ENCODE measurements at places on chromosomes 1 and 21. TPM values are rescaled to one million over a fixed set of nuclear protein-coding genes. Genes with fewer than 3 reads are reported as not detected.
A peak's percentile ranks its signal among the peaks of the same experiment; 100 is the strongest.

The NTMT2 gene
- total RNA-seq, result not detected

The ADAMTS5 gene
- total RNA-seq, result 1.8 TPM

The AQP10 gene
- not detected for total RNA-seq

The SLFNL1 gene
- 0.60 TPM for total RNA-seq

The NPHS2 gene
- total RNA-seq, result not detected

The ARHGEF2 gene
- total RNA-seq, result 14.1 TPM

The PTPN7 gene
- total RNA-seq, result 0.42 TPM

The CELA2B gene
- total RNA-seq, result not detected

The CFHR1 gene
- total RNA-seq, result not detected

The AIRE gene
- total RNA-seq, result not detected

The SLC16A1 gene
- 17.0 TPM for total RNA-seq

The PITHD1 gene
- total RNA-seq, result 82.3 TPM

DNA sequence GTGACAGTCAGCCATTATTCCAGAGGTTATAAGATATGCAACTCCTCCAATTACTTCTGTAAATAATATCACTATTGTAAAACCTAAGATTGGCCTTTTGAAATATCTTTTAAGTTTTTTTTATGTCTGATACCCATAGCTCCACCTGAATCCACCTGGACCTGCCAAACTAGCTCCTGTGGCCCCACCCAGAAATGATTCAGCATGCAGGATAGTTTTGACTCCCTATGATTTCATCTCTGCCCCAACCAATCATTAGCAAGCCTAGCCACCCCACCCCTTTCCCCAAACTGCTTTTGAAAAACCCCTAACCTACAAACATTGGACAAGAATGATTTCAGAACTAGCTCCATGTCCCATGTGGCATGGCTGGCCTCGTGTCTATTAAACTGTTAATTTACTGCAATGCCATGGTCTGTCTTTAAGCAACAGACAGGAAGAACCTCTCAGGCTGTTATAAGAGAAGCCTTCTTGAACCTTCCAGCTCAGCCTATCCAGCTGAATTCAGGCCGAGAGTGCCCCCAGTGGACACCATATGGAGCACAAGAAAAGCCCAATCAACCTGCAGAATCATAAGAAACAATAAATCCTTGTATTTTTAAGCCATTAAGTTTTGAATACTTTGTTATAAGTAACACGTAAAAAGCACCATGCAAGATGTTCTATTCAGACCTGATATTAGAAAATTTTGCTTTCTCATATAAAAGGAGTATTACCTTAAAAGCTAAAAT lies 263.0 kb upstream of the ZRANB2 start:
- H3K36me3 ChIP-seq, result no peaks in the 10 kb centered on the region
- no peak overlapping the region for H3K27ac ChIP-seq
- DNase-seq, result no peak

GRCh38 chr1:212968368-212968863 lies 18.1 kb downstream of the VASH2 start:
- H3K4me1 ChIP-seq, result no peaks in the 10 kb centered on the region
- no peaks in the 10 kb centered on the region for H3K27me3 ChIP-seq
- H3K4me3 ChIP-seq, result no peak overlapping the region
- no peak for DNase-seq
- no peaks in the 10 kb centered on the region for H3K36me3 ChIP-seq
- no peak overlapping the region for H3K27ac ChIP-seq

DNA sequence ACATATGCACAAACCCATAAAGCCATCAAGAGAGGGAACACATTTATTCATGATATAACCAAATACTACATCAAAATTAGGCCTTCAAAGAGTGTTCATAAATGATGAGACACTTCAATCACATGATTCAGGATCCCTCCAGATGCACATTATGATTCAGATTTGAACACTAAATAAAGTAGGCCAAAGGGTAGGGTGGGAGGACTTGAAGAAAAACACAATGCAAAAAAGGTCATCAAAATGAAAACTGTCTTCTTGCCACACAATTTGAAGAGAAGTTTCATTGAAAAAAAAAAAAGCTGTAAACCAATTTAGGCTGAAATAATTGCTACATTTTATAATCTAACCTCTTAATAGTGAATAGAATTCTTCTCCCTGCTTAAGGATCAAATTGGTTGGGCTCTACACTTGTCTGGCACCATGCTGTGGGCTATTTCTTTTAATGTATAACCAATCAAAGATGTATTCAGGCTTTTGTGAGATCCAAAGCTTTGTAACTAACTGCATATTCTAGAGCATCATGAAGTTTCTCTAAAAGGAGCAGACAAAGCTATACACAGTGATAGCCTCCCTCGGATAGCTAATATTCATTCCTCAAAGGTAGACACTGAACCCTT lies 58.1 kb downstream of the ZSWIM5 start:
- H3K36me3 ChIP-seq, result no peaks in the 10 kb centered on the region
- DNase-seq, result no peak
- H3K27me3 ChIP-seq, result no peaks in the 10 kb centered on the region
- no peak overlapping the region for H3K4me3 ChIP-seq

- peaks cover 4% of the 10 kb centered on the region for H3K27me3 ChIP-seq
- no peak overlapping the region for H3K4me3 ChIP-seq
- no peak for DNase-seq
Measured at GRCh38 chr1:201248721-201249559, 34.4 kb upstream of the PKP1 start.

GRCh38 chr1:196078691-196079090 lies 529.5 kb downstream of the KCNT2 start:
- DNase-seq, result no peak
- no peak overlapping the region for H3K4me3 ChIP-seq
- no peaks in the 10 kb centered on the region for H3K36me3 ChIP-seq
- H3K27ac ChIP-seq, result no peak overlapping the region
- no peaks in the 10 kb centered on the region for H3K4me1 ChIP-seq

GRCh38 chr1:226821719-226822085 lies 48.7 kb upstream of the PSEN2 start:
- H3K36me3 ChIP-seq, result no peaks in the 10 kb centered on the region
- H3K27me3 ChIP-seq, result no peaks in the 10 kb centered on the region
- no peak for DNase-seq
- H3K27ac ChIP-seq, result peak overlapping the region; percentile 78

GRCh38 chr1:161082483-161082882 lies 6.9 kb downstream of the NECTIN4 start:
- DNase-seq, result no peak
- H3K27me3 ChIP-seq, result no peaks in the 10 kb centered on the region
- peaks cover 57% of the 10 kb centered on the region for H3K4me1 ChIP-seq
- H3K4me3 ChIP-seq, result no peak overlapping the region
- peak overlapping the region; percentile 92 for H3K27ac ChIP-seq

DNA sequence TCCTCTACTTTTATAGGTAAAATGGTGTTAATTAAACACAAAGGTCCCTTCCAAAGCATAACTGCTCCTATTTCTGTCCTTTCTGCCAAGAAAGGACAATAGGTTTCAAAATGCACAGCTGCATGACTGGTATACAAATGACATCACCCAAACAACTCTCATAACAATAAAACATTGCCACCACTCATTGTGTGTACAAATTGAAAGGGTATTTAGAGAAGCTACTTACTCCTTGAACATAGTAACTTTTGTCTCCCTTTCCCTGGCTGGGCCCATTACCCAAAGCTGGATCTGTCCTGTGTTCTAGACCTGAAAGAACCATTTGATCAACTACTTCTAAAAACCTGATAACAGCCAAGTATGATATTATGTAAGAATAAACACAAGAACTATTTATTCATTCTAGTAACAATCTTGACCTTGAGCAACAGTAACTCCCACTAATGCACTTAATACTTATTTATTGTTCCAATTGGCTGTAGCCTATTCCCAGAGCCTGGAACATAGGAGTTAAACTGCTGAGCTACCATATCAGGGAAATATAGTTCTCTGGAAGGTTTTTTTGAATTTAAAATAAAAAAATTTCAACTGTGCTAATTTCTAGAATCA lies 38.2 kb downstream of the TTLL7 start:
- no peaks in the 10 kb centered on the region for H3K36me3 ChIP-seq
- H3K27ac ChIP-seq, result no peak overlapping the region
- H3K4me3 ChIP-seq, result no peak overlapping the region
- H3K27me3 ChIP-seq, result no peaks in the 10 kb centered on the region
- H3K4me1 ChIP-seq, result no peaks in the 10 kb centered on the region

DNA sequence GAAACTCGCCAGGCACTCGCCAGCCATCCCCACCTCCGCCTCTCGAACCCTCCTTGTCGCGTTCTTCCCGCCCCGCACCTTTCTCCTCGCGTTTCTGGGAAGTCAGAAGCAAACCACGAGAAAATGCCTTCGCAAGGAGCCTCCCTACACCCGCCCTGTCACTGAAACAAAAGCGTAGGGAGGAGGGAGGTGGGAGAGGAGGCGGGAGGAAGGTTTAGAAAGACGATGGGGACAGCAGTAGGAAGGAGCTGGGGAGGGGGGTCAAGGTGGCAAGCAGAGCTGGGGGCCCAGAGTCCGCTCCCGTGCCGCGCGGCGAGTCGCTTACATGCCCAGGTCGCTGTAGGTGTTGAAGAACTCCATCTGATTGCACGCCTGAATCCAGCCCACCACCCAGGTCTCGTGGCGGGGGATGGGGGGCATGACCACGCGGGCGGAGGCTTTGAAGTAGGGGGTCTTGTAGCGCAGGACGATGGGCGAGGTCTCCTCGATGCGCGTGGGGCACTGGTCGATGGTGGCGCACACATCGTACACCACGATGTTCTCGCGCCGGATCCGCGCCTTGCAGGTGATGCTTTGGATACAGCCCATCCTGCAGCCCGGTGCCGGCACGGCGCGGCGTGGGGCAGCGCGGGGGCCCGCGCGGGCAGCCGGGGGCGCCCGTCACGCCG lies 1.0 kb downstream of the FAM78B start:
- no peaks in the 10 kb centered on the region for H3K36me3 ChIP-seq
- H3K4me1 ChIP-seq, result peaks cover 34% of the 10 kb centered on the region
- peaks cover 5% of the 10 kb centered on the region for H3K27me3 ChIP-seq
- H3K4me3 ChIP-seq, result peak overlapping the region; percentile 85
- no peak overlapping the region for H3K27ac ChIP-seq
- DNase-seq, result no peak

GRCh38 chr1:29690156-29690555 lies 453.8 kb downstream of the PTPRU start:
- peaks cover 46% of the 10 kb centered on the region for H3K27me3 ChIP-seq
- no peak overlapping the region for H3K4me3 ChIP-seq
- no peak overlapping the region for H3K27ac ChIP-seq
- peak; percentile 21 for DNase-seq
- no peaks in the 10 kb centered on the region for H3K4me1 ChIP-seq

DNA sequence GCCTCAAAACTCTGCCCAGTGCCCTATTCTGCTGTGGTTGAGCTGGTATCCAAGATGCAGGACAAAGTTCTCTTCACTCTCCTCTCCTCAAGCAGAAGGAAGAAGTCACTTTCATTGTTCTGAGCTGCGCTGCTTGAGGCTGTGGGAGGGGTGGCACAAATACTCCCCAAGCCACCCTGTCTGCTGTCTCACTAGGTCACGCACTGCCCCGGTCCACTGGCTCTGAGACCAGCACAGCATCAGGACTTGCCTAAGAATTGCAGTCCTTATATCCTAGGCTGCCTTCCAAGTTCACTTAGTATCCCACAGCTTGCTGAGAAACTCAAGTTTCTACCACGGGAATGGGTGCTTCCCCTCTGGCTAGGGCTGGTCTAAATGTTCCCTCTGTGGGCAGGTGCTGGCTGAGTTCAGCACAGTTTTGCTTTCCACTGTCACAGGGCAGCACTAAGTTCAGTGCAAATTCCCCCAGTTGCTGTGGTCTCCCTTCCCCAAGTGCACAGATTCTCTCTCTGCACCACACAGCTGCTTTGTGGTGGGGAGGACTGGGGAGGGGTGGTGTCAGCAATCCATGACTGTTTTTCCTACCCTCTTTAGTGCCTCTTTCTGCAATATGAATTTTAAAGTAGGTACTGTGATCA lies 32.4 kb downstream of the SLC9C2 start:
- DNase-seq, result no peak
- no peaks in the 10 kb centered on the region for H3K27me3 ChIP-seq
- no peaks in the 10 kb centered on the region for H3K4me1 ChIP-seq
- H3K27ac ChIP-seq, result no peak overlapping the region
- no peaks in the 10 kb centered on the region for H3K36me3 ChIP-seq
- H3K4me3 ChIP-seq, result no peak overlapping the region

- peaks cover 7% of the 10 kb centered on the region for H3K27me3 ChIP-seq
- H3K4me3 ChIP-seq, result no peak overlapping the region
- no peaks in the 10 kb centered on the region for H3K36me3 ChIP-seq
- no peak for DNase-seq
- H3K27ac ChIP-seq, result no peak overlapping the region
Measured at GRCh38 chr1:30598571-30599114, 124.7 kb downstream of the MATN1 start.

DNA sequence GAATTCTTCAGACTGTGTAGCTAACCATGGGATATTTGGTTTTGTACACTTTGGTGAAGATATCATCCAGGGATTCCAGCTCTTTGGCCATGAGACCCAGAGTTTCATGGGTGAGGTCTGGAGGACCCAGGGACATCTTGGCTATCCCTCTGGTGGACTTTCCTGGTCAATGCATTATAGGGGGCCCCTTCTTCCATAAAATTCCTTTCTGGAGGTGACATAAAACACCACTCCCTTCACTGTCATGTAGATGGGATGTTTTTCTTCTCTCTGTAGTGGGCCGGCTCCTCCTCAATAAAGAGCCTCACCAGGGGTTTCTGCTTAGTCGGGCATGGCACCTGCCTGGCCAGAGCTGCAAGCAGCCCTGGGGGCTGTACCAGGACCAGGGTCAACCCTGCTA lies 2.2 kb downstream of the ATPAF1 start:
- no peak overlapping the region for H3K27ac ChIP-seq
- H3K4me3 ChIP-seq, result no peak overlapping the region

DNA sequence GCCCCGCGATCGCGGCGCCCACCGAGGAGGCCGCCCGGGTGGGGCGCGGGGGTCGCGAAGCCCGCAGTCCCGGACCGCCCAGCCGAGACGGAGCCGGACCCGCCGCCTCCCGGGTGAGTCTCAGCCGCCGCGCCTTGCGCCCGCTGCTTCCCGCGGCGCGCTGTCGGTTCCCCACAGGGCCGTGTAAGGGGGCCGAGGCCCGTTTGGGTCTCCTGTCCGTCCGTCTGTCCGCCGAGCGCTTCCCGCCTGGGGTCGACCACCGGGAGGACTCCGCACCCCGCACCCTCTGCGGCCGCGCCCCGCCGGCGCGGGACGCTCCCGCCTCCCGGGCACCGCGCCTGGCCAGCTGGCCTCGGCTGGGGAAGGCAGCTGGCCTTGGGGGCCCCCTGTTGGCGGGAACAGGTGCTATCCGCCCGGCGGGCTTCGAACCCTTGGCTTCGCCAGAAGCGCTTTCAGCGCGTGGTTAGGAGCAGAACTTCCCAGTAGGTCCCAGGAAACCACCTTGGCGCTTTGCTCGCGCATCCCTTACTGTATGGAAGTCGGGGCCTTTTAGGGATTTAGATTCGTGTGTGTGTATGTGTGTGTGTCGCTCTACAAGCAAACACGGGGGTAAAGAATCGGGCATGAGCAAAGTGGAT lies 414 bp downstream of the TMEM51 start:
- H3K27me3 ChIP-seq, result no peaks in the 10 kb centered on the region
- no peaks in the 10 kb centered on the region for H3K36me3 ChIP-seq
- no peak for DNase-seq
- H3K4me3 ChIP-seq, result peak overlapping the region; percentile 81

- H3K4me3 ChIP-seq, result no peak overlapping the region
- no peaks in the 10 kb centered on the region for H3K27me3 ChIP-seq
- no peak for DNase-seq
- peaks cover 76% of the 10 kb centered on the region for H3K36me3 ChIP-seq
- no peaks in the 10 kb centered on the region for H3K4me1 ChIP-seq
Measured at GRCh38 chr21:46000731-46001641, 19.4 kb downstream of the COL6A1 start.

GRCh38 chr1:242017580-242018233 lies 18.8 kb upstream of the MAP1LC3C start:
- H3K27ac ChIP-seq, result no peak overlapping the region
- DNase-seq, result no peak
- no peaks in the 10 kb centered on the region for H3K36me3 ChIP-seq
- H3K27me3 ChIP-seq, result no peaks in the 10 kb centered on the region
- H3K4me1 ChIP-seq, result no peaks in the 10 kb centered on the region
